CD4-positive, CD25-positive, alpha-beta regulatory T cell (primary cell): ENCODE measurements at places on chromosomes 5 and 9. TPM values are rescaled to one million over a fixed set of nuclear protein-coding genes. Genes with fewer than 3 reads are reported as not detected.

GZMA gene
- total RNA-seq, result 22.6 TPM

LRRC19 gene
- total RNA-seq, result not detected

BARHL1 gene
- total RNA-seq, result not detected

TMOD1 gene
- 3.7 TPM for total RNA-seq

GMCL2 gene
- not detected for total RNA-seq

PCDHGB7 gene
- total RNA-seq, result not detected

FBN2 gene
- total RNA-seq, result not detected

DNA sequence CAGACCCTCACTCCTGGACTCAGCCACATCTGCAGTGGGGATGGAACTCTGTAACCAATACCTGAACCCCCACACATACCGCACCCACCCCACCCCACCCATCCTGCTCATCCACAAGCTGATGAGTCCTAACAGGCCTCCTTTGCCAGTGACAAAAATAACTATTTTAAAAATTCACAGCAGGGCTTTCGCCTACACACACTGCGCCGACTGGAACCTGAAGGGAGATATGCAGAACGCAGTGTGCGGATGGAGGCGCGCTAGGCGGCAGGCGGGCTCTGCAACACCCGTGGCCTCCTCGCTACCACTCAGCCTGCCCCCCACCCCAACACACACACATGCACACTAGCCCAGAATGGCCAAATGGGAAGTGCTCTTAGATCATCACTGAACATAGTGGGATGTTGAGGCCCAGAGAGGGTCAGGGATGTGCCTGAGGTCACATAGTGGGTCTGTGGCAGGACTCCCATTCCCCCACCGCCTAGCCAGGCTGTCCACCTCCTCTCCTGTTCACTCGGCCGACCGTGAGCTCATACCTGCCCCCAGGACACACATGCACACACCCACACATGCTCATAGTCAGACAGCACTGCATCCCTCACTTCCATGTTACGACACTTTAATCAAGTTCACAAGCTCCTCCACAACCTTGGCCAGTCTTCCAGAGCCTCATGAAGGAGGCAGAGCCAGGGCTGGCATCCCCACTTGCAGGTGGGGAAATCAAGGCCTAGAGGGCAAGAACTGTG lies 6.3 kb upstream of the CAMK2A start:
- H3K4me1 ChIP-seq, result no peaks in the 10 kb centered on the region
- peaks cover under 1% of the 10 kb centered on the region for H3K27me3 ChIP-seq

DNA sequence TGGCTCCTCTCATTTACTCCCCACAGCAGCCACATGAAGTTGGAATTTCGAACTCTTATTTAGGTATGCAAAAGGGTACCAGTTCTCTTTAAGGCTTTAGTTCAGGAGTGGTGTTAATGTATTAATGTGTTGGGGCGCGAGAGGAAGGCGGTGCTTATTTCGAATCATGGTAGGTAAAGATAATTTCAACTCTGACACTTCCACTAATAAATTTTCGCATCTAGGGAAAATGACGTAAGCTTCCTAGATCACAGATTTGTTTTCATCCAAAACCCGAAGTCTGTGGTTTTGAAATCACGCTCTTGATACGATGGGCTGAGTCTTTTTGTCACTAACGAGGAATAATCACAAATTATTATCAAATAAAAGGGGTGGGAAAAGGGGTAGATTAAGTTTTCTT lies 681 bp downstream of the PPWD1 start:
- peaks cover 12% of the 10 kb centered on the region for H3K36me3 ChIP-seq
- no peak for DNase-seq
- peaks cover 38% of the 10 kb centered on the region for H3K4me1 ChIP-seq
- H3K27me3 ChIP-seq, result no peaks in the 10 kb centered on the region
- peak overlapping the region; percentile 99 for H3K4me3 ChIP-seq

DNA sequence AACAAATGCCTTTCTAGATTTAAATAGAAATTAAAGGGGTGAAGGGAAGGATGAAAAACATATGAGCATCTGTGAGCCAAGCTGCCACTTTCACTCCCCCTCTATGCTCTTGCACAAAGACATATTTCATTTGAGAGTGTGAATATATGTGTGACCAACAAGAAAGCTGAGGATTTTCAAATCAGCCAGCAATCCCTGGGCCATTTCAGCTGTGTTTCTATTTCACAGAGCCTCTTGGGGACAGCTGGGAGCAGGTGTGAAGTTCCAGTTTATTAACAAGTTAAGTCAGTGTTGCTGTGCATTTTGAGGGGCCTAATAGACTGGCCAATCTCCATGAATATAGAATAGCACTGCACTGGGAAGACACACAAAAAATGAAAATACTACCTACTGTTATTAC lies 248.7 kb upstream of the RGMB start:
- no peaks in the 10 kb centered on the region for H3K36me3 ChIP-seq
- H3K27ac ChIP-seq, result no peak overlapping the region
- H3K4me1 ChIP-seq, result no peaks in the 10 kb centered on the region
- no peaks in the 10 kb centered on the region for H3K27me3 ChIP-seq
- DNase-seq, result no peak

DNA sequence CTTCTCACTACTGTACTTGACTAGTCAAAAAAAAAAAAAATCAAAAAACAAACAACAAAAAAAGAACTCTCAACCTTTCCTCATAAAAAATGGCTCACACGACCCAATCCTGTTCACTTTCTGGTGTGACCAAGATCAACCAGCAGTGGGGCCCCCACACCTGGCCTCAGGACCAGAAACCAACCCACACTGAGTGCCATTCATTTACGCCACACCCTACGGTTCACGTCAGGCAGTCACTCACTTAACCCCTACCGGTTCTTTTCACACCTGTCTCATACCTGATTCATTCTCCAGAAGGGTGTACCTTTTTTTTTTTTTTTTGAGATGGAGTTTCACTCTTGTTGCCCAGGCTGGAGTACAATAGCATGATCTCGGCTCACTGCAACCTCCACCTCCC lies 5.7 kb downstream of the SUSD1 start:
- no peak overlapping the region for H3K27ac ChIP-seq
- peaks cover 21% of the 10 kb centered on the region for H3K4me1 ChIP-seq

GRCh38 chr5:77844623-77845323 lies 68.6 kb upstream of the TBCA start:
- H3K36me3 ChIP-seq, result no peaks in the 10 kb centered on the region
- peaks cover 41% of the 10 kb centered on the region for H3K27me3 ChIP-seq
- H3K27ac ChIP-seq, result no peak overlapping the region

- no peak overlapping the region for H3K27ac ChIP-seq
Measured at GRCh38 chr5:32278406-32278805, 34.3 kb downstream of the MTMR12 start.

- no peaks in the 10 kb centered on the region for H3K27me3 ChIP-seq
- H3K27ac ChIP-seq, result no peak overlapping the region
- no peak for DNase-seq
- peaks cover 7% of the 10 kb centered on the region for H3K4me1 ChIP-seq
- H3K36me3 ChIP-seq, result no peaks in the 10 kb centered on the region
Measured at GRCh38 chr5:40492056-40492455, 187.7 kb upstream of the PTGER4 start.

- H3K4me3 ChIP-seq, result no peak overlapping the region
- H3K4me1 ChIP-seq, result no peaks in the 10 kb centered on the region
- H3K36me3 ChIP-seq, result no peaks in the 10 kb centered on the region
- no peak overlapping the region for H3K27ac ChIP-seq
Measured at GRCh38 chr9:35406183-35406959, 83.5 kb upstream of the RUSC2 start.

DNA sequence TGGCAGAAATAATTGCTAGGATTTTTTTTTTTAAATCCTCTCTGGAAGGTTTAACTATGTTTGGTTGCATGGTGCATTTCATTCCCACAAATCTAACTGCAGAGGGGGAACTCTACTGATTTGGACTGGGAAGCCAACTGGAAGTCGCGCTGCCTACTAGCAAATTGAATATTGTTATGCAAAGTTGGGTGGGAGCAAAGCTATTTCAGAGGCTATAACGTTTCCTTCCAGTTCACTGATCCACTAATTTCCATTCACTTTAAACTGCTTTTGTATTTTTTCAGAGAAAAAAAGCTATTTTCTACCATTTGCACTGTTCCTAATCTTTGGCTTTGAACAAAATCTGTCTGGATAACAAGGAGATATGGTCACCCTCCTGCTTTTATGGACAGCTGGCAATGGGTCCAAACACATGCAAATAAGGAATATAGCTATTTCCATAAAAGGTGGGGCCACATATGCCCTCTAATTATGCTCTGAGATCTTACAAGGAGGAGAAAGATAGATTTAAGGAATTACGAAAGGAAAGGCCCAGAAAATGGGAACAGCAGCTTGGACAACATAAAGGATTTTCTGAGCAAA lies 40.1 kb downstream of the MACIR start:
- no peak for DNase-seq
- no peak overlapping the region for H3K4me3 ChIP-seq
- no peaks in the 10 kb centered on the region for H3K4me1 ChIP-seq
- H3K27me3 ChIP-seq, result peaks cover 7% of the 10 kb centered on the region
